ENCODE measurements at places on chromosomes 2 and 18. TPM values are rescaled to one million over a fixed set of nuclear protein-coding genes. Genes with fewer than 3 reads are reported as not detected.

- no peak for DNase-seq
These were observed 83.8 kb downstream of the LONRF2 start for GRCh38 chr2:100238471-100238870.

- DNase-seq, result no peak
These were observed 60.2 kb downstream of the MYT1L start for GRCh38 chr2:2270808-2271415.

- no peak for DNase-seq
These were observed 2.7 kb upstream of the DTYMK start for GRCh38 chr2:241689306-241689705.

DNA sequence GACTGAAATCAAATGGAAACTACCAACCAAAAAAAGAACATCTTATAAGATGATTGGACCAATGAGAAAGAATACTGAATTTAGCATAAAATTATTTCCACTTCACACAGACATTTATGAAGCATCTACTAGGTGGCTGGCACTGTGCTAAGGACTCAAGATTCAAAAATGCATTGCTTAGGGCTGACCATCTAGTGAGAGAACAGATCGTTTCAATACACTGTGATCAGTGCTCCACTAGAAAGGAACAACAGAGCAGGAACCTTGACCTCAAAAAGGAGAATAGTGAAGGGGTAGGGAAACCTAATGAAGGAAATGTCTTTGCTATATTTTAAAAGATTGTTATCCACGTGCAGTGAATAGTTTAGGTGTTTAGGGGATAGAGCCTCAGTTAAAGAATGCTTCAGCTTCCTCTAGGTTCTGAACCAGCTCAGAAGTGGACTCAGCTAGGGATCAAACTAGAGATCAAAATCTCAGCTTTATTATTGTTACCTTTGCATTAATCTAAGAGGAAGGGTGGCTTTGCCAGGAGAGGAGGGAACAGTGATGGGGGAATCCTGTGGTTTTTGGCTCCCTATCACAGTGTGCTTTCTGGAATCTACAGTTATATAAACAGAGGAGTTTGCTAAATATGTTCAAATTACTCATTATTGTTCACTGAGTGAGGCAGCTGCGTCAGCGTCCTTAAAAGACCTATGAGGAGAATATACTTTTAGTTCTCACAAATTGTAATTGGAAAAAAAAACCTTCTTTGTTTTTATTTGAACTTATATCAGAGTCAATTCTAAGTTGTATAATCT, 16.2 kb upstream of the BBS5 start:
- peak; percentile 35 for DNase-seq

- DNase-seq, result no peak
These were observed 75.3 kb downstream of the GORASP2 start for GRCh38 chr2:171004363-171004762.

The NHEJ1 gene
- total RNA-seq, result 11.4 TPM
